ENCODE measurements at places on chromosomes 1 and 21.

- DNase-seq: no peak
Measured at GRCh38 chr1:155932081-155932480, 2.1 kb downstream of the KHDC4 start.

GRCh38 chr1:21244154-21244553, 46.1 kb downstream of the ECE1 start:
- DNase-seq: no peak

DNA sequence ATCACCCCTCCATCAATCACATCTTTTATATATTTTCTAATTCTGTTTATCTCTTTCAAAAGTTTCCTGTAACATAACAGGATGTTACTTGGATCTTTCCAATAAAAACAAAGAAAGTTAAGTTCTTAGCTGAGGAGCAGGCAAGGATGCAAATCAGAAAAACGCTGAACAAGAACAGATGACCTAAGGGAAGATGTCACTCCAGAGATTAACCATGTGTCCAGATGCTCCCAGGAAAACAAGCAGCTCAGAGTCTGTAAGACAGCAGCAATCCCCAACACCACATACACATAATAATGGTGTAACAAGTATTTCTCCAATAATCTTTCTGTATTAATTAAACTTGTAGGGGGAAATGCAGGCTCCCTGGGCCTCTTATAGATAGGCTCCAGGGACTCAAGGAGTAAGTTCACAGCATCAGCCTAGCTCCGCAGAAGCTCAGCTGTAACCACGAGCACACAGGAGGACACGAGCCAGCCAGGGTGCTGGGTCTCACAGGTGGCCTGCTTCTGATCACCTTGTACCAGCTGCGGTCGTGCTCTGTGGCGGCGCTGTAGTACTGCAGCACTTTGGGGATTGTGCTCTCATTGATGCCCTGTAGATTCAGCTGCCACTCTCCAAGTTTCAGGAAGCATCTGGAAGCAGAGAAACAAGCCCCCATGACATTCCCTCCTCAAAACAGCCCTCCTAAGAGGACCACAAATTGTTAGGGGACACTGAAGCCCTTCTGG, 33.1 kb upstream of the EXOSC10 start:
- no peak for DNase-seq

- DNase-seq: peak; percentile 9
Measured at GRCh38 chr1:76176000-76176399, 101.5 kb downstream of the ST6GALNAC3 start.

- no peak for DNase-seq
Measured at GRCh38 chr1:30040081-30041019, 683.0 kb downstream of the MATN1 start.

- DNase-seq: no peak
Measured at GRCh38 chr1:189628857-189629256, 848.8 kb downstream of the BRINP3 start.

DNA sequence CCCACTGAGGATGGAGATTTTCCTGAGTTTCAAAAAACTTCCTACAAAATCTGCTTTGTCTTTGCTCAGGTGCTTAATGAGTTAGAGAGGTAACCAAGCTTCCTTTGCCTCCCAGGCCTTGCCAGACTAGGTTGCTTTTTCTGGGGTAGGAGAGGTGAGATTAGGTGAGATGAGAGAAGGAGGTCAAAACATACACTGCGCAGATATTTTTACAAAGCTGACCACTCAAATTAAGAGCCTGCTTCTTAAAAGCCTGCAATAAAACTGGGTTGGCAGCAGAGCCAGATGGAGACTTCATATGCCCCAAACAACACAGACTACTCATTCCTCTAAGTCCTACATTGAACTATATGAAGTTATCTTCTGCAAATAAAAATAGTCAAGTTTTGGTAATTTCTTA, 352.5 kb downstream of the NUF2 start:
- no peak for DNase-seq

DNA sequence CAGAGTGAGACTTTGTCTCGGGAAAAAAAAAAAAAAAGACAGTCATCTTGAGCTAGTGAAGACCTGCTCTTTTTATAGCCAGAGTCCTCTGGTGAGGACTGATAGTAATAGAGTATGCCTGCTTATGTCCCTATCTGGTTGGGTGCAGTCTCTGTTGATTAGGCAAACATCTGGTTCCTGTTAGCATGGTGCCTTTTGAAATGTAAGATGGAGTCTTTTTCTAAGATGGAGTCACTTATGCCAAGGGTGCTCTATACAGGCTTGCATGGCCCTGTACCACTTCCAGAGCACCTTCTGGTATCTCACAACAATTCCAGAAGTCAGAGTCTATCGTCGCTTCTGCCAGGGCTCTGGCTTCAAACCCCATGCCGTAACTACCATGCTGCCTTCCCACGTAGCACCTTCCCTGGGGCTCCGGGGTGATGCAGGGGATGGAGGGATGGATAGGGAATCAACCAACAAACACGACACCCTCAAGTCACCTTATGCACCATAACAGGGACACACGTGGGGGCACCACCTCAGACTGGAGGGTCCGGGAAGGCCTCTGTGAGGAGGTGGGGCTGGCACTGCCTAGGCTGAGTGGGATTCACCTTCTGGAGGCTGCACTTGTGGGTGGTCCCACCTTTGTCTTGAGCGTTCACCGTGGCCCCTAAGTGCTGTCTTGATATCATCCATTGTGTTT, 11.6 kb upstream of the PADI6 start:
- DNase-seq: no peak

DNA sequence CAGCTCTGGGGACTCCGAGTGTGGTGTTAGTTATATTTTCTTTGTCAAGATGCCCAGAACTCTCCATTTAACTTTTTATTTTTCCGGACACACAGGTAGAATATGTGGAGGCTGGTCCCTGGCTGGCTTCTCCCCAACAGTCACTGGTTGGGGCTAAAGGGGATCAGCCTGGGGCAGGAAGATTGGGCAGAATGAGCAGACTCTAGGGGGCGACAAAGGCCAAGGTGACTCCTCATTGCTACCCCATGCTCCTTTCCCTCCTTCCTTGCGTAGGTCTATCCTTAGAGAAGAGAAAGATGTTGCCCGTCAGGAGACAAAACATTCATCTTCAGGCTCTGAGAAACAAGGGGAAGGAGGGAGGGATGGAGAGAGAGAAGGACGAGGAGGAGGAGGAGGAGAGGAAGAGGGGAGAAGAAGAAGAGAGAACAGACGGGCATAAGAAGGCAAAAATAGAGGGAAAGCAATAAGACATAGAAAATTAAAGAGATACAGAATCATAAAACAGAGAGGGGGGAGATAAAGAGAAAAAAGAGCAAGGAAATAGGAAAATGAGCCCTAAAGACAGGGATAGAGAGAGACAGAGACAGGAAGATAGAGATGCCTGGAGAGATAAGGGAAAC, 89.9 kb downstream of the FOXD2 start:
- no peak for DNase-seq

- no peak for DNase-seq
Measured at GRCh38 chr1:59595774-59596173, 219.0 kb upstream of the HOOK1 start.
